ENCODE measurements at places on chromosomes 12 and 14. TPM values are rescaled to one million over a fixed set of nuclear protein-coding genes. Genes with fewer than 3 reads are reported as not detected.

DNA sequence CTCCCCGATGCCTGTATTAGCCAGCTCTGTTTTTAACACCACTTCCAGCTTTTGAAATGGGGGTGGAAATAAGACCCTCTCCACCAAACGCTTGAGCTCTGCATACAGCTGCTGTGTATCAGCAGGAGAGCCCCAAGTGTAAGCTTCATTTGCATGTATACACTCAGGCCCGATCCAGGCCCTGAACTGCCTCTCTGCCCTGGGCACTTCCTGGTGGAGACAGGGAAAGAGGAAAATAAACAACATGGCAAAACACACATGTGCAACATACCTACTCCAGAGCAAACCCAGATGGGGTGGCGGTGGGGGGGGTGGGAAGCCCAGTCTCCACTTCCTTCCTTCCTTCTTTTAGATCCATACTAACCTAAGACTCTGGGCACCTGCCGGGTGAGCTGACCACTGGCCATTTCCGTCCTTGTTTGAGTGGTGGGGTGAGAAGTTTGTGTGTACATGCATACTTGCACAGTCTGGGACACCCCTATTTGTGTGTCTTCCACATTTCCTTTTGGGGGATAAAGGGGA, 55.3 kb downstream of the RBM19 start:
- no peak for DNase-seq

- DNase-seq = no peak
These were observed 8.9 kb downstream of the SOCS2 start for GRCh38 chr12:93581370-93581769.

GRCh38 chr14:39853441-39853840, 421.2 kb upstream of the FBXO33 start:
- no peak for DNase-seq

DNA sequence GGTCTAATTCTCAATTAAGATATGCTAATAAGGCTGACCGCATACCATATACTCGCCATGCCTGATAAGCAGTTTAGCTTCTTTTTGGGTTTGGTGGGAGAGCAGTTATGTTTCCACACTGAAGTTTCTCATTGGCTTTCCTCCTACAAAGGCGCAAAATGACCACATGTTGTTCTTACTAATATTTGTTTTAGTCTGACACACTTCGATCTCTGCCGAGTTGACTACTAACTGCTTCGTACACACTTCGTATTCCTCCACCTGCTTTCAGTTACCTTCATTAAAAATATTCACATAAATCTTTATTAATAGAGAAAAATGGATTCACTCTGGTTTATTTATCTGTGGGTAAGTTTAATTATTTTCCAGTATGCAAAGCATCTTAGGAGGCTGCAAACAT, 41.7 kb downstream of the EMP1 start:
- DNase-seq = no peak

DNA sequence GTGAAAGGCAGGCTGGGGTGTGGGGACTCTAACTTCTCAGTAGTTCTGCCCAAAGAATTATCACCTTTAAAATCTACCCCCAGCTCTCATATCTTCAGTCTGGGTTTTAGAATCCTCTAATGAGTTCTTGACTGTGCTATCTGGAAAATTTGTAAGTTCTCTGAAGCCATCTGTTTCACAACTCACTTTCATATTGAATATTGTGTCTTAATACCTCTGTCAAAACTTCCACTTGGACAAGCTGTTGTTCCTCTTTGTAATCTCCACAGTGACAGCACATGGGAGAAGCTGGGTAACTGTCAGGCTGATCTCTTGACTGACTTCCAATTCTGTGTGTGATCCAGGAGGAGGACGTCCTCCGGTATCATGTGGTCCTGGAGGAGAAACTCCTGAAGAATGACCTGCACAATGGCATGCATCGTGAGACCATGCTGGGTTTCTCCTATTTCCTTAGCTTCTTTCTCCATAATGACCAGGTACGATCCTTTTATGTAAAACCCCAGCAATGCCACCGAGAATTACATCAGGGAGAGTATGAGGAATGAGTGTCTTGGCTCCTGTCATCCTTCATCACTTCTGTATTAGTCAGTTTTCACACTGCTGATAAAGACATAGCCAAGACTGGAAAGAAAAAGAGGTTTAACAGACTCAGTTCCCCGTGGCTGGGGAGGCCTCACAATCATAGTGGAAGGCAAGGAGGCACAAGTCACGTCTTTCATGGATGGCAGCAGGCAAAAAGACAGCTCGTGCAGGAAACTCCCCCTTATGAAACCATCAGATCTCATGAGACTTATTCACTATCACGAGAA, 111.9 kb downstream of the STAB2 start:
- DNase-seq = no peak

The CYP46A1 gene
- polyA plus RNA-seq = not detected

The FBXW8 gene
- polyA plus RNA-seq = 4.6 TPM
